ENCODE measurements at places on chromosomes 3 and 15.

DNA sequence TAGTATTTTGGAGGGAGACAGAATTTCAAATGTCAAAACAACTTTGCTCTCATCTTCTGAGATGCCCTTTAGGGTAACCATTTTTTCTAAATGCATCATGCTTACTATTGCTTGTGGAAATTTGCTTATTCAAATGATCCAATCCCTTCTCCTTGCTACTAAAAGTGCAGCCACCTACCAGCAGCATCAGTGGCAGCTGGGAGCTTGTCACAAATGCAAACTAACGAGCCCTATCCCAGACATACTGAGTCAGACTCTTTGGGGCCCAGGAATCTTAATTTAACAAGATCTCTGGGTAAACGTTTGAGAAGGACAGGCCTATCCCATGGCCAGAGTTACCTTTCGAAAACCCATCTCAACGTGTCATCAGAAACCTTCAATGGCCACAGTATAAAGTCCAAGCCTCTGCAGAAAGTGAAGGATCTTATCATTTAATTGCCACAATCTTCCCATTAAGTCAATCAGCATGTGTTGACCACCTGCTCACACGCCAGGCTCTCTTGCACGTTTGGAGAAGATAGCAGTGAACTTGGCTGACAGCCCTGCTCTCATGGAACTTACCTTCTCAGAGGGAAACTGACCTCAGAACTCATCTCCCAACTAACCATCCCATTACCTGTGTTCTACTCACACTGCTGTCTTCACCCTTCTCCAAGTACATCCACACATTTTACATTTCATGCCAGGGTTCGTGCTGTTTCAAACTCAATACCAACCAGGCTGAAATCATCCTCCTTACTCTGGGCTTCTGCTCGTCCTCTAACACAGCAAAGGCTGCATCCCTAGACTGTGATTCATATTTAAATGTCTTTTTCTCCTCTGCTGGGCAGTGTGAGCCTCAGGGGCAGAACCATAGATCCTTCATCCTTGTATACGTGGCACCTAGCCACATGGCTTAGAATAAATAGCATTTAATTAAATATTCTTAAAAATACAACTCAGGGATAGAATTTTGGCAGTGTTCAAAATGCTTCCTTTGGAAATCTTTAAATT lies 24.8 kb upstream of the VGLL4 start:
- no peak for DNase-seq

DNA sequence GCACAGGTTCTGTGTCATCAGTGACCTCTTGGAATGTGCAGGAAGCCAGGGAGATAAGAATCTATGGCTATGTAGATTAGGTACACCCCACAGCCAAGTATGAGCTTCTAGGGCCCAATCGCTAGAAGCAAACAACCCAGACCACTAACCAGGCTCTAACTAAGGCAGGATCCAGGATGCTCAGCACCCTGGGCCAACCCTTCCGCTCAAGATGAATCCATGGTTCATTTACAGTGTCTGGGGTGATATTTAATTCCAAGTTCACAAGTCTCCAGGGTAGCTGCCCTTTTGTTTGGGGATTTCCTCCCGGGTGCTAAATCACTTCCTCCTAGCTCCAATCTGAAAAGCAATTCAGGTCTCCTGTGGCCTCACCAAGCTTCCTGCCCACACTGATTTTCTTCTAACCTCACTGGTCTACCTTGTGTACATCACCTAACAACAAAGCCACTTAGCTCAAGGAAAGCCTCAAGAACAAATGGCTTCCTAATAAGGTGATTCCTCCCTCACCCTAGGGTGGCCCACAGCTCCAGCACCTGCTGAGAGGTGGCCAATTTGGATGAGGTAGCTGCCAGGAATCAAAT lies 2.4 kb downstream of the EHD4 start:
- peak; percentile 39 for DNase-seq

- DNase-seq, result peak; percentile 82
Observed at GRCh38 chr3:197599089-197599765, 43.5 kb upstream of the BDH1 start.

DNA sequence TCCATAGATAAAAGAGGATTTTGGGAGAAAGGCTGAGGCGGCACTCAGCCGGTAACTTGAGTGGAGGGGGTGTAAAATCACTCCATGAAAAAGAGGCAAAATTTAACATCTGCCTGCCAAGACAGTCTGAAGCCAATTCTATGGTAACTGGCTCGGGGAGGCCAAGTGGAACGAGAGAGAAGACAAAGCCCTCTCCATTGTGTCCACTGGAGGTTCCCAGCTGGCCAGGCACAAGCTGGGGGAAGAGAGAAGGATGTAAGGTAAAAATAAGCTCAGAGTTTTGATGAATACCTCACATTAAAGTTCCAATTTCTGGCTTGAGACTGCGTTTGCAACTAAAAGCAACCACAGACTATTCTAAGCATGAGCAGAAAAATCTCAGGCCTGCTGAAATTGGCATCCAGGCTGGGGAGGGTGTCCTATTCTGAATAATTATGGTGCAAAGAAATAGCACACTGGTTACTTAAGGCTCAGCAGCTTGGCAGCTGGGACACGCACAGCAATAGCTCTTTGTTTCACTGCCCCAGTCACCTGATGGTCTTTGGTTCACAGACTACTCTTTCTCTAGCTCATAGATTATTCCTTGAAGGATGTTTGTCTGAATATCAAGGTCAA lies 48.8 kb downstream of the CHRD start:
- DNase-seq, result no peak

DNA sequence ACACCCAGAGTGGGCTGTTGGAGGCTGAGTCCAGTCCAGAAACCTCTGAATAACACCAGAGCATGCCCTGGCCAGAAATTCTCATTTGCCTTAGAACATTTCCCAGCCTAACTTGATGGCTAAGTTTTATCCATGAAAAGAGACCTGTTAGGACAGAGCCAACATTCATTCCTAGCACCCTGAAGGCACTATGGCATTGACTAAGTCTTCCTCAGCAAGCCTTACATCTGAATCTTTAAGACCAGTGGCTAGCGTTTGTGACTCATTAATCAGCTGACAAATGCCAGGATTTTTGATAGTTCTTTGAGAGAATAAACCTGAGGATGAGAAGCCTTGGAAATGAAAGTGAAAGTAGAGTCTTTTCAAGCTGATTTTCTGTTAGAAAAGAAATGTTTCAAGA lies 1087.1 kb upstream of the ALCAM start:
- peak; percentile 75 for DNase-seq

DNA sequence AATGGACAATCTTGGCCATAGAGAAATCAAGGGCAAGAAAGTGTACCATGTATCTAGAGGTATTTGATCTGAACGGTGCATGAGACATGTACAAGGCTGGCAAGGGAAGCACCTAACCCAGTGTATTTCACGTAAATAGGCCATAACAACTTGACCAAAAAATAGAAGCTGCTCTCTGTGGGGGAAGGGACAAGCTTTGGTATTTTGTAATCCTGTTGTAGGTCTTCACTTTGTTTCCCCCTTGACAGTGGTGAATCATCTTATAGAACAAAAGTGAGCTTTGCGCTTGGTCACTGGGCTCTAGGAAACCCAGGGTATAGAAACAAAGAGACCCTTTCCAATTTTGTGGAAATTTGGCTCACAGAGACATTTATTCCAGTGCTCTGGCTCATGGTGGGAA lies 21.0 kb downstream of the LARS2 start:
- no peak for DNase-seq

DNA sequence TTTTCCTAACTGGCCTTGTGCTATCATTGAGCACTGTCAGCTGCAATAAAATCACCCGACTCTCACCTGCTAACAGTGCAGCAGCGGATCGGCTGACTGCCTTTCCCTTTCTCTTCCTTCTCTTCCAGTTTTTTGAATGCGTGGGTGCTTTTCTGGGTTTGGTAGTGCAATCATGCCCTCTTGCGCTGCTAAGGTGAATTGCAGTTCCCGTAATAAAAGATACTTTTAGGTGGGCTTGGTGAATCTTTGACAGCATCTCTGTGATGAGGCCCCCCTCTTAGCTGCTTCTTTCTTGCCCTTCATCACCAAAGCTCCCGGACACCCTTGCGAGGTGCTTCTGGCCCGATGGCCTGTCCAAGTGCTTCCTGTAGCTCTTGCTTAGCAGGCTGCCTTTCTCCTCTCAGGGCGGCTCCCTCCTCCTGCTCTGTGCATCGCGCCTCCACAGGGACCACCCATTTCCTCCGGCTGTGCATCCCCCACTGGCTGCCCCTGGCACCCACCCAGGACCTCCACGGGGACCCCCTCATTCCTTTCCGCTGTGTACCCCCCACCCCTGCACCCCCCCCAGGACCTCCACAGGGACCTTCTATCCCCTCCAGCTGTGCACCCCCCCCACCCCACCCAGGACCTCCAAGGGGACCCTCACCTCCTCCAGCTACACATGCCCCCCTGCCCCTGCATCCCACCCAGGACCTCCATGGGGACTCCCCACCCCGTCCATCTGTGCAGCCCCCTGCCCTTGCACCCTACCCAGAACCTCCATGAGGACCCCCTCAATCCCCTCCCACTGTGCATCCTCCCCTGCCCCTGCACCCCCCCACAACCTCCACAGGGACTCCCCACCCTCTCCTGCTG lies 50.8 kb upstream of the RPL32 start:
- DNase-seq, result peak; percentile 44

- DNase-seq, result no peak
Observed at GRCh38 chr3:15345066-15345607, 12.8 kb upstream of the SH3BP5 start.

GRCh38 chr3:152583963-152584362 lies 251.0 kb upstream of the P2RY1 start:
- no peak for DNase-seq

DNA sequence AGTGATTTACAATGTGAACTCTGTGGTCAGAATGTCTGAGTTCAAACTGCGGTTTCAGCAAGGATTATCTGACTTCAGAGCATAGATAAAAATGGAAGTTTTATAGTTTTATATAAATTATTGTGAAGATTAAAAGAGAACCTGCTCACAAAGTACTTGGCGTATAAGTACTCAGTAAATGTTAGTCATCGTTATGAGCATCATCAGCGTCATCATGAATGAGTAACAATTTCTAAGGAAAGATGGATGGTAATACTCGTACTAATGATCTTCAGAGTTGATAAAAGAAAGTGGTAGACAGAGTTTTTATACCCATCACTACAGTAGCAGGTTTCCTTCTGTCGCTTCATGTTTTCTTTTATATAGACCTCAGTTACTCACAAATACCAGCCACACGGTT lies 341.8 kb downstream of the RAP2B start:
- DNase-seq, result no peak

- no peak for DNase-seq
Observed at GRCh38 chr3:190369668-190370295, 18.2 kb upstream of the CLDN16 start.

DNA sequence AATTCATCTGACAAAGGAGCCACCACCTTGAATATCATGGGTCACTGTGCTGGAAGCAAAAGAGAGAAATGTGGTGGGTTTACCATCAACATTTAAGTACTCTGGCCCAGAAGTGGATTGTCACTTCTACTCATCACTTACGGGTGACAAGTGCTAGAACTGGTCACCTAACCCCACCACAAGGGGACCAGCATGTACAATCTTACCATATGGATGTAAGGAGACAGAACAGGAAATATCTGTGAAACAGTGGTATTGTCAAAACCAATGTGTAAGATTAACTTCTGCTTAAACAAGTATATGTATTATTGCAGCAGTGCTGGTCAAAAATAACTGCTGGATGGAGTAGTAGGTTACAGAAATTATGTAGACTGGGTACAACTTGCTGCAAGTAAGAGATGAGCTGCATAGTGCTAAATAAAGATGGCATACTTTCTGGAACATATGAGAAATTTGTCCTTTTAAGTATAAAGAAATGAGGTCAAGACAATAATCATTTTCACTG lies 171.8 kb downstream of the POTEB3 start:
- no peak for DNase-seq

DNA sequence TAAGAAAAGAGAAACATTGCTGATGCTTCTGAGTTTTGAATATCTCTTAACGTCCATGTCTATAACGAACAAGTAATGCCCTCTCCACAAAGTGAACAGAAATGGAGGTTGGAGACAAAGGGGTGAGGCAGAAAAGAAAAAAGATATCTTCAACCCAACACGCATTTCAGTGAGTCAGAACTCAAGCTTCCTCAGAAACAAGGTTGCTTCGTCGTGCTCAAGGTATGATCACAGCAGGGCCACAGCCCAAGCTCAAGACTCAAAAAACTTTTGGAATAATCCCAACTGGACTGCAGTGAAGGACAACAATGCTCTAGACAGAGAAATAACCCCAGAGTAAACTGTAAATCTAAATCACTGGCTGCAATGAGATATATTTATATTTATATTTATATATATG lies 18.9 kb downstream of the WNT5A start:
- DNase-seq, result peak; percentile 40

- no peak for DNase-seq
Observed at GRCh38 chr3:173893835-173894234, 496.3 kb downstream of the NLGN1 start.
